ENCODE measurements at places on chromosomes 1 and 21.

DNA sequence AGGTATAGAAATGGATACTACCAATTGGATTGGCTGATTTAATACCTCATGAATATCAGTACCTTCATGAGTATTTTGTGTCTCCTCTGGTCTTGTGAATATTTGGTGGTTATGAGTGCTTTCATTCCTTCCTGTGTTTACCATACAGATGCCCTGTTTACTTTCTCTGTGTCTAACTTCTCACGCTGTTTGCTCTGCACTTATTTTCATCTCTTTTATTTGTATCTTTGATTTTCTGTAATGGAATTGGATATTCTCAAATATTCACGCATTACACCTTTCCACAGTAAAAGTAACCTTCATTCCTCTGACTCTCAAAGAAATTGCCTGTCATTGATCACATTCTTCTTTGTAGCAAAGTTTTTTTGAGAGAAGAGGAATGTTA, 16.8 kb downstream of the CNST start:
- no peak for DNase-seq

GRCh38 chr1:233662575-233663304, 48.8 kb downstream of the KCNK1 start:
- DNase-seq: no peak

GRCh38 chr1:169941982-169942830, 48.5 kb upstream of the SCYL3 start:
- DNase-seq: no peak

DNA sequence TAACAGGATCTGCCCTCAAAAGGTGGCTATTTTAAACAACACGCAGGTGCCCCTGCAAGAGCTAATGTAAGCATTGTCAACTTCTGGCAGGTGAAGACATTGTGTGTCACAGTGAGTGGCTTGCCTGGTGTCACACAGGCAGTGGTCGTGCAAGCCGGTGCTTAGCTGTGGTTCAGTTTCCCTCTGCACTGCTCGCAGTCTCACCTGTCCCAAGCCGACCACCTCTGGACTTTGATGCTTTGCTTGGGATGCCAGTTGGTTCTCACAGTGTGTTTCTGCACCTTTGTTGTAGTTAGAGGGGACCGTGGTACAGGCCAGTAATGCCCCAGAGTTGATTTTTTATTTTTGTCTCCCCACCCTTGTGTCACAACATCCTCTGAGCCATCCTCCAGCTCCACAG, 85.2 kb downstream of the UCK2 start:
- no peak for DNase-seq

DNA sequence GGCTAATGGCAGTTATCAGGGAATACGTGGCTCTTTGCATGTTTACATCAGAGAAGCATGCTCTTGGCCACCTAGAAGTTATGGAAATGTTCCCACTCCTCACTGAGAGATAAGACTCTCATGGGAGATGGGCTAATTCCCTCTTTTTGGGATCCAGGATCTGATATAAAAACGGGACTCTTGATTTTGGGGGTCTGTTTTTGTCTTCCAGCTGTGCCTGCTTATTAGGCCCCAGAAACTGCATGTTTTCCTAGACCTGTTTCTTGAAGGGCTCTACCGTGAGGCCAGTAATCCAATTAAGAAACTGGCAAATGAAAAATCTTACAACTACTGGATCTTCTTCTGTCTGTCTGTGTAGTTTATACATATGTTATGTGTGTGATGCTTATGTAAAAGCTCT, 47.0 kb upstream of the PTCH2 start:
- DNase-seq: no peak

DNA sequence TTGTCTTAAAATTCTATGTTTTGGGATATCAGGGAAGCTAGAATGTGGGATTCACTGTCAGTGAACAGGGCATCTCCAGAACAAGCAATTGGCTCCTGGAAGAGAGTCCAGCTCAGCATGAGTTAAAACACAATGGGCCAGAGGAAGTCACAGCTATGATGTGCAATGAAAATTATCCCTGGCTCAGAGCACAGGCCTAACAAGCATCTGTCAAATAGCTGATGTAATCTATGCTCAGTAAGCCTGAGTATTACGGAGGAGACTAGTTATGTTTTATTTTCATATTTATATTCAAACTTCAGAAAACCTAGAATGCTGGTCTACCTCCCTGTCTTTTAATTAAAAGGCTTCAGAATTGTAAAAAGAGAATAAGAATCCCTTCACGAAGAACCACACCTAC, 41.6 kb downstream of the PARP1 start:
- DNase-seq: no peak

- peak; percentile 9 for DNase-seq
Observed at GRCh38 chr1:55378582-55378981, 163.4 kb upstream of the USP24 start.

DNA sequence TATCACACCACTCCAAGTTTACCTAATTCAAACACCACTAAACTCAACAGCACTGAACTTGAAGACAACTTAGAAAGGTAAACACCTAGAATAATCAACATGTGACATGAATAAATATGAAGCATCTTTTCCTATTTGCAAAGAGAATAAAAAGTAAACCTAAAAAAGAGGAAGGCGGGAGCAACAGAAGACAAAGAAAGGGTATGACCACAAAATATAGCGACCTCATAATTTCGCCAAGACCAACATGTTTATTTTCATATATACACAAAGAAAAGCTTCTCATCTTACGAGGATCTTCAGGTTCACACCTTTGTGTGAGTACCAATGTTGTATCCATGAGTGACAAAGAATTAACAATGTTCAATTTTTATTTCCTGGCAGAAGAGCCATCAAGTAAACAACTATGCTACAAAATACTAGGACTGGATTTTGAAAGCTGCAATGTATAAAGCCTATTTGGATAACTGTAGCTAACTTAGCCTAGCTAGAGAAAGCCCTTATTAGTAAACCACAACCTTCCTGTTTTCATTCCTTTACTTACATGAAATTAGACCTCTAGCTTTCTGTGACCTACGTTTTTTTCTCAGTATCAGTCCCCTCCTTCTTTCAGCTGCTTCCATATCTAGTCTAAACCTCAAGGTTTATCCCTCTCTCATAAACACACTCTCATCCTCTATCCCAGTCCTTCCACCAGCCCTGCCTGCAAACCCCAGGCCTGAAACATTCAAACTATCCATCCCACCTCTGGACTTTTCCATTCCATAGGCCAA, 21.3 kb upstream of the PHTF1 start:
- DNase-seq: no peak

DNA sequence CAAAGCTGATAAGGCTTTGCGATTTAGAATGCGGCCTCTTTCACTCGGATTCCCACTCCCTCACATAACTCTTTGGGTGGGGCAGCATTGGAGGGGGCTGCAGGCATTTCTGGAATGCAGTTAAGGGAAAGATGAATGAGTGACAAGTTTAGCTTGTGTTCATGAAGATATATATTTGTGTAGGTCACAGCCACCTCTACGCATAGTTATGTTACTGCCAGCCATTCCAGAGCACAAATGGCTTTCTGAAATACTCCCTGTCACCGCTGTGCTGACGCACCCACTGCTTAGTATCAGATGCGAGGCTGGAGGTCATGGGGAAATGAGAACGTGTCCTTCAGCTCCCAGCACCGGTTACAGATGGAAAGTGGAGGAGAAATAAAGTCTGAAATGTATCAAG, 54.1 kb upstream of the ATP1A1 start:
- no peak for DNase-seq

GRCh38 chr21:14862794-14863720, 201.7 kb downstream of the NRIP1 start:
- no peak for DNase-seq

- no peak for DNase-seq
Observed at GRCh38 chr1:209370241-209370995, 213.1 kb upstream of the CAMK1G start.

DNA sequence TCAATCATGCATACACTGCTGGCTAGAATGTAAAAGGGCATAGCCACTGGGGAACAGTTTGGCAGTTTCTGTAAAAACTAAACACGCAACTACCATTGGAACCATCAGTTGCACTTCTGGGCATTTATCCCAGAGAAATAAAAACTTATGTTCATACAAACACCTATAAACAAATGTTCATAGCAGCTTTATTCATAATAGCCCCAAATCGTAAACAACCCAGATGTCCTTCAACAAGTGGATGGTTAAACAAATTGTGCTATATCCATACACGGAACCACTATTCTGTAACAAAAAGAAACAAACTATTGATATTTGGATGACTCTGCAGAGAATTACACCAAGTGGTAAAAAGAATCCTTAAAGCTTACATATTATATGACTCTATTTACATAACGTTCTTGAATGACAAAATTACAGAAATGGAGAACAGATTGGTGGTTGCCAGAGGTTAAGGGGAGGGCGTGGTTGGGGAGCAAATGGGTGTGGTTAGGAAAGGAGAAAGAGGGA, 22.8 kb downstream of the LACTBL1 start:
- no peak for DNase-seq

DNA sequence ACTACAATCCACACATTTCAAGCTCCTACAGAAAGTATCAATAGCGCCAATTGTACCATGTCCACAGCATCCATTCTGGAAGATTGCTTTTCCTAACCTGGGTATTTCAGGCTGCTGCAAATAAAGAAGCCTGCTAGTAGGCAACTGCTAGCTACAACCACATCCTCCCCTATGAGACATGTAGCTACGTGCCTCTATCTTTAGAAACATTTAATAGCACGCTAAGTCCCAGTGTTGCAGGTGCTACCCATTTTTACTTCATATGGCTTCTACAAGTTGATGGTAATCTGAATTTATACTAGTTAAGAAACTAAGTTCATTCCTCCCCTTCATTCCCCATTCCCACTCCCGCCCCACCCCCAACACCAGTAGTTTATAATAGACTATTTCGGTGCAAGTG, 7.4 kb upstream of the AMPD1 start:
- DNase-seq: no peak

DNA sequence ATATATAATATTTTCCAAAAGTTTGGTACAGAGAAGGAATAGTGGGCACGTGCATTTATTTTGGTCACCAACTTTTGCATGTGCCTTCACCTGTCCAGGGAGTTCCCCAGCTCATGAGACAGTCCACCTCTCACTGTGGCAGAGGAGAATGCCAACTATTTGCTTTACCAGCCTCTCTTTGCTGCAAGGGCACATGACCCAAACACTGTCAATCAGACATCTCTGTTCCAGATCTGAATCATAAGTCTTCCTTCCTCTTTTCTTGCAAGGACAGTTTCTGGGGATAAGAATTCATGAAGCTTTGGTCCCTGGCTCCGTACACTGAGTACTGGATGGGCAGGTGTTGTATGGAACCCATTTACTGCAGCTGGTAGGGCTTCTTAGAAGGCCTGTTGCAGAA, 38.6 kb downstream of the C1orf87 start:
- DNase-seq: no peak

DNA sequence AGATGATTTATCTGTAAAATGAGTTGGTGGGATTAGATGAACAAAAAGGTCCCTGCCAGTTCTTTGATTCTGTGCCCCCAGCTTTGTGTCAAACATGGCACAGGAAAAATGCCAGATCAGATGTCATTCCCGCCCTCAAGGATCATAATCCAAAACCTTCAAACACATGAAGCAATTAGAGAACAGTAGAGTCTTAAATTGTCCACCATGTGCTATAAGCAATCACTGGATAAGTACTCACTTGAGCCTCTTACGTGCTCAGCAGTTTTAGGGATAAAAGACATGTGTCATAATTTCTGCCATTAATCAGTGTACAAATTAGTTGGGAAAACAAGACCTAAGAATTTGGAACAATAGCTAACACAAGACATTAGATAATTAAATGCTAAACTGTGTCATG, 15.4 kb upstream of the KIAA0040 start:
- DNase-seq: no peak

GRCh38 chr21:45981151-45982091, at the start of gene COL6A1:
COL6A1 (plus strand) TSS chr21:45981770; CDS start chr21:45981851, 81 bp downstream.
- peak; percentile 54 for DNase-seq

DNA sequence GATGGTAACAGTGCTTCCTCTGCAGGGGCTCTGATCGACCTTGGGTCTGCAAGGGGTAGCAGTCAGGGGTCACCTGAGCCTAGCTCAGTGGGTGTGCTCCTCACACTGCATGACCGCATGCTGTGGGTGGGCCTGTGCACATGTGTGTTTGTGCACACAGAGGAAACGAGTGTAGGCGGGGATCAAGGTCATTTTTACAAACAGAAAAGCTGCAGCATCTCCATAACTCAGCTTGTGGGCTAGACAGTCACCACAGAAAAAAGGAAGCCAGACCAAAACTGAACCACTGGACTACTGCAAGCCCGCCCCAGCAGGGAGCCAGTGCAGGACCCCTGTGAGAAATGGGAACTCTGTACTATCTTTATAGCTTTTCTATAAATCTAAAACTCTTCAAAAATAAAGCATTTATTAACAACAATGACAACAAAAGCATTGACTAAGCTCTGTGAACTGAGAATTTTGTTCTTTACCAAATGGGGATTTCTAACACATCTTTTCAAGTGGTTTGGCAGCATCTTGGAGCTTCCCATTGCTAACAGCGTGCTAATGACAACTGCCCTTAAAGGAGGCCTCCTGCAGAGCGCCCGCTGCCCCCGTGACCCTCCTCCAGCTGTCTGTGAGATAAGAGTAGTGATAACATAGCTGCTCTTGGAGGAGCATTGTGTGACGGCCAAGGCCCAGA, 19.9 kb upstream of the NEK2 start:
- peak; percentile 31 for DNase-seq

DNA sequence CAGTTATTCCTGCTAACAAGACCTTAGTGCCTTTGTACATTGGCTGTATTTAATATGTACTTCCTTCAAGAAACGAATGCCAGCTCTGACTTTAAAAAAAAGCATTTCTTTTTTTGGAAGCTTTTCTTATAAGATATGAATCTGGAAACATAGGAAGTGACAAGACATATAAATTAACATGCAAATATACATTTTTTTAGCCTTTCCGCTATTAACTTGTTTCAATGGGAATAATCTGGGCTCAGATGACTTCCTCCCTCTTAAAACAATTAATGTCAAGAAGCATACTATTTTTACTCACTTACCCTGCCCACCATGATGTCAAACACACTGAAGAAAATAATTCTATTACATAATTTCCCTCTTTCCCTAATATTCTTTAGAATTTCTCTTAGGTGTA, 1.4 kb downstream of the DENND1B start:
- no peak for DNase-seq

- DNase-seq: no peak
Observed at GRCh38 chr1:94265906-94266305, 28.5 kb upstream of the ARHGAP29 start.

GRCh38 chr1:225413708-225414375, 14.0 kb downstream of the LBR start:
- DNase-seq: no peak

- DNase-seq: peak; percentile 57
Observed at GRCh38 chr1:32241001-32241763, 5.8 kb upstream of the FAM167B start.

- no peak for DNase-seq
Observed at GRCh38 chr1:6730880-6731279, 29.3 kb upstream of the DNAJC11 start.

GRCh38 chr1:201662646-201663045, 123.7 kb downstream of the NAV1 start:
- no peak for DNase-seq

DNA sequence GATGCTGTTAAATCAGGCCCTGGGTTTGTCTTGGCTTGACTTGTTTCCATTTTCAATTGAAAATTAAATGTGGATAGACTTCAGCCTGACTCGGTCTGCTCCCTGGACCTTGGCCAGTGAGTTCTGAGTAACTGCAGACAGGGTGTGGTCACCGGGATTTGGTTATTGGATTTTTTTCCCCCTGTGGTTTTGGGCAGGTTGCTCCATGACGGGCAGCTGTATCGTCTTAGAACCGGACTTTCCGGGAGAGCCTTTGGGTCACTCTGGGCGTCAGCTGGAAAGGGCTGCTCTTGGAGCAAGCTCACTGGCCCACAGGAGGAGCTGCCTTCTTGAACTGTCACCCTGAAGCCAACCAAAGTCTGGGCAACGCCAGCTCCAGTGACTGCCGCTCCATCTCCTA, 75.0 kb downstream of the CLIC6 start:
- no peak for DNase-seq

GRCh38 chr1:33248244-33248643, 8.0 kb upstream of the ZNF362 start:
- DNase-seq: no peak
